Esophagus squamous epithelium (tissue), 5 donors: ENCODE measurements at places on chromosomes 7 and 10.
A peak's percentile ranks its signal among the peaks of the same experiment; 100 is the strongest.

DNA sequence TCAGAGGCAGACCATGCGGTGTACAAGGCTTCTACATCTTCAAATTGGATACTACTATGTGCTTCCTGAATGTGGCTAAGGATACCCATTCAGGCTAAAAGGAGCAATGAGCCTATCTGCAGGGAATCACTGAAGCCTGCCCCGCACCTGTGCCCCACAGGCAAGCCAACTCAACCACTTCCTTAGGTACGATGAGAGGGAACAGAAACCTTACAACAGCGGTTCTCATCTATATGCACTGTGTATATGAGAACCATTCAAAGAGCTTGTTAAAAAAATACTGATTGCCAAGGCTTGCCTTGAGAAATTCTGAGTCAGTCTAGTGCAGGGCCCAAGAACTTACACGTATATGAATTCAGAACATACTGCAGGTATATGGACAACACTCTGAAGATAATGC, 679.6 kb downstream of the PARD3 start:
- H3K4me1 ChIP-seq, result no peaks in the 10 kb centered on the region
- no peak overlapping the region for H3K27ac ChIP-seq
- no peak for DNase-seq
- H3K36me3 ChIP-seq, result no peaks in the 10 kb centered on the region
- no peaks in the 10 kb centered on the region for H3K27me3 ChIP-seq

DNA sequence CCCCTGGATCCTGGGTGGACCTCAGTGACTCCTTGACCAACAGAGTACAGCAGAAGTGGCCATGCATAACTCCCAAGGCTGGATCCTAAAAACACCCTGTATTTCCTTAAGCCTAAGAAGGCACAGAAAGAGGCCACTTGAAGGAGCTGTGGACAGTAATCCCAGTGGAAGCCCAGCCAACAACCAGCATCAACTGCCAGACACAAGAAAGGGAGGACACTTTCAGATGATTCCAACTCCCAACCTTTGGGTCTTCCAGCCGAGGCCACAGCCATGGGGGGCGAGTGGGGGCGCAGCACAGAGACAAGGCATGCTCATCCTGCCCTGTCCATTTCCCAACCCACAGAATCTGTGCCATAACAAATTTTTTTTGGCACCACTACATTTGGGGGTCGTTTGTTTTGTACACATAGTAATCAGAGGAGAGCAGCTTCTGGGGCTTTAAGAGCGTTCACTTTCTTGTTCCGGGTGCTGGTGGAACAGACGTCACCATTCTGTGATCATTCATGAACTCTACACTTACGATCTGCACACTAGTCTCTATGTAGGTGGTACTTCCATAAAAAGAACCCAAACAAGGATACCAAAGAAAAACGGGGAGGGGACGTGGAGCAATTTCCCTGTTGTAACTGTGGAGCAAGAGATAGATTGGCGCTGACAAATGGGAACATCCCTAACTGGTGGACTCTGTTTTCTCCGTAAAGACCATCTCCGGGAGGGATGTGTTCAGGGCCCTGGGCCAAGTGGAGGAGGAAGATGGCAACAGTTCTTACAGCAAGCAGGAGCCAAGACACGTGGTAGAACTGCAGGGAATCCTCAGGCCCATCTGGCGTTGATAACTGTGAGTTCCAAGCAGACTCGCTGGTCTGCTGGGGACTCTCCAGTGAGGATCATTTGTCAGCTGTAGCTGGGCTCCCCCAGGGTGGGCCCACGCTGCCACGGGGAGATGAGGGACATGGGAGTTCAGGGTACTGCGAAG, 6.0 kb upstream of the SLC29A3 start:
- DNase-seq, result no peak
- H3K27me3 ChIP-seq, result no peaks in the 10 kb centered on the region
- H3K36me3 ChIP-seq, result no peaks in the 10 kb centered on the region
- H3K4me1 ChIP-seq, result peaks cover 15% of the 10 kb centered on the region
- H3K4me3 ChIP-seq, result peak overlapping the region; percentile 20

DNA sequence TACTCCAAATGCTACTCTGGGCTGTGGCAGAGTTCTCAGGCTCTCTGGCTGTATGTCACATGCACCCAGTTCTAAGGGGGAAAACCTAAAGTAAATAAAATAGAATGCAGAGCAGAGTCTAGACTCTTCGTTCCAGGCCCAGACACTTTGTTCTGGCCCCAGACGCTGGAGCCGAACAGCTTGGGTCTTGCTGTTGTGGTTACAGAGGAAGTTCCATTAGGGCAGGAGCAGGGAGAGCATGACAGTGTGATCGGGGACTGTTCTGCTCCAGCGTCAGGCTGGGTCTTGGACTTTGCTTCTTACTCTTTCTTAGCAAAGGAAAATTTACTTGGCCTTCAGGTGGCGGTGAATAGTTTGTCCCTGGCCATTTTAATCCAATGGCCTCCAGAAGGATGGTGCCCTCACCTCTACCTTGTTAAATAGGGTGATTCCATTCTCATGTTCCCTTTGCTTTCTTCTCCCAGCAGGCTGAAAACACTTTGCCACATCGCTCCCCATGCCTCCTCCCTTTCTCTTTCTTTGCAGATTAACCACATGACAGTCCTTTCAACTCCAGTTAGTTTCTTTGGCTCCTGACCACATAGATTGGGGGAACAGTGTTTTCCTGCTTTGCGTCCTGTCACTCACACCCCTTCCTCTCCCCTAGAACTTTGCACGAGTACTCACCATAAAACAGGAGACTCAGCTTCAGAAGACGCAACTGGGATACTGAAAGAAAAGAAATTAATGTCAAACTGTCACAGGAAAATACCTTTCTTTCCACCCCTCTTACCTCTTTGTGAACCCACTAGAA, 730.8 kb downstream of the SUGCT start:
- H3K4me3 ChIP-seq, result no peak overlapping the region
- H3K4me1 ChIP-seq, result peaks cover under 1% of the 10 kb centered on the region
- DNase-seq, result no peak
- no peaks in the 10 kb centered on the region for H3K36me3 ChIP-seq

DNA sequence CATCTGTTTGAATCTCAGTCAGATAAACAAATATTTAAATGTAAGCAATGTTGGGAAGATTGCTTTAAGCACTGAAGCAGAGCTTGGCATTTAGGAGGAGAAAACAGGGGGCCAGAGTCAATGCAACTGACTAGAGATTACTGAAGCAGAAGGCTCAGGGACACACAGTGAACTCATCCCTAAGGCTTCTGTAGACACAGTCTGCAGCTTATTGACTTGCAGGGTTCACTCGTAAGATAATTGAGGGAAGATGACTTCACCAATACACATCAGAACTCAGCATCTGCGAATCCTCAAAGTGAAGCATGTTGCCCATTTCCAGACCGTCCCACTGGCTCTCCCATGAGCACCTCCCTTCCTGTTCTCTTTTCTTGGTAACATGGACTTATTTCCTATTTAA, 363.4 kb upstream of the PFKP start:
- H3K4me3 ChIP-seq, result no peak overlapping the region

DNA sequence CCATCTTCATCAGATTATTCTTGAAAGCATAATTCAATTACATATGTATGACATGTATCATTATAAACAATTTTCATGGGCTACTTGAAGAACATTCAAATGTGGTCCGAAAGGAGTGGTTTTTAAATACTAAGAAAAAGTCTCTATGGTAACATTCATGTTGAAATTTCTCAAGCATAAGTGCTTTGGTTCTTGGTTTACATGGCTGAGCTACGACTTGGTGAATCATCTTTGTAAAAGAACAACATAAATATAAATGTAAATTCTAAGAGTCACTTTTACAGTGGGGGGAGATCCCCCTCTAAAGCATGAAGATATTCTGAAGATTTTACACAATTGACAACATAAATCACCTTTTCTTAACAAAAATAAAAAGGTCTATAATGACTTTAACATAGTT, 118.6 kb downstream of the MAGI2 start:
- H3K4me1 ChIP-seq, result no peaks in the 10 kb centered on the region
- DNase-seq, result no peak
- H3K27ac ChIP-seq, result no peak overlapping the region
- H3K4me3 ChIP-seq, result no peak overlapping the region
- no peaks in the 10 kb centered on the region for H3K27me3 ChIP-seq

GRCh38 chr10:127993056-127993690, 86.3 kb downstream of the PTPRE start:
- no peaks in the 10 kb centered on the region for H3K36me3 ChIP-seq
- DNase-seq, result no peak
- H3K27ac ChIP-seq, result no peak overlapping the region
- H3K4me1 ChIP-seq, result peaks cover 4% of the 10 kb centered on the region
- peaks cover 51% of the 10 kb centered on the region for H3K27me3 ChIP-seq

DNA sequence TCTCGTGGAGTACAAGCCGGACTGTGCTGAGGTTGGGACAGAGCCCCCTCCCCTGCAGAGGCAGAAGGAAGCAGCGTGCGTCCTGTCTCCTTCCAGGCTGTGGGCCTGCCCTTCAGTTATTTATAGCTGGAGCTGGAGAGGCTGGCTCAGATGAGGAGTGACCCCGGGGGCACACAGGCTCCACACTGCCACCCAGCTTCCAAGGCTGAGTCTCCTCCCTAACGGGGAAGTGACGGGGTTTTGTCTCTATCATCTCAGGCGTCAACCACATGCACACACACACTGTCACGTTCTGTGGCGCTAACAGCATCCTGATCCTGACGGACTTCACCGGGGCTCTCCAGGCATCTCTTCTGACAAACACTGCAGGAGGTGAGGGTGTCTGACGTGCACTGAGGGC, 25.4 kb downstream of the AMZ1 start:
- H3K36me3 ChIP-seq, result no peaks in the 10 kb centered on the region
- no peak for DNase-seq
- no peaks in the 10 kb centered on the region for H3K27me3 ChIP-seq
- H3K4me1 ChIP-seq, result peaks cover 10% of the 10 kb centered on the region
- no peak overlapping the region for H3K4me3 ChIP-seq

DNA sequence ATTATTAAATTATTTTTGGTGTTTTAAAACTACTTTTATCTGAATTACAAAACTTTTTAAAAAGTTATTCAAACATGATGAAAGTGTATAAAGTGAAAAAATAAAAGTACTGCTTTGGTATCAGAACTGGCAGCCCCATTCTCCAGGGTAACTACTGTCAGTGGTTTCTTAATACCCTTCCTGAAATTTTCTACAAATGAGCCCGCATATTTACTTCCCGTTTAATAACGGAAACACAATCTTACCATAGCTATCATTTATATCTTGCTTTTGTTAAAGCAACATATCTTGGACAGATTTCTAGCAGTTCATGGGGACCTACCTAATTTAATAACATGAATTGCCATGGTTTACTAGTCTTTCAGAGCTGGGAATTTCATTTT, 249.9 kb downstream of the RNLS start:
- no peak overlapping the region for H3K27ac ChIP-seq
- H3K36me3 ChIP-seq, result no peaks in the 10 kb centered on the region
- H3K4me3 ChIP-seq, result no peak overlapping the region
- DNase-seq, result no peak
- no peaks in the 10 kb centered on the region for H3K27me3 ChIP-seq

DNA sequence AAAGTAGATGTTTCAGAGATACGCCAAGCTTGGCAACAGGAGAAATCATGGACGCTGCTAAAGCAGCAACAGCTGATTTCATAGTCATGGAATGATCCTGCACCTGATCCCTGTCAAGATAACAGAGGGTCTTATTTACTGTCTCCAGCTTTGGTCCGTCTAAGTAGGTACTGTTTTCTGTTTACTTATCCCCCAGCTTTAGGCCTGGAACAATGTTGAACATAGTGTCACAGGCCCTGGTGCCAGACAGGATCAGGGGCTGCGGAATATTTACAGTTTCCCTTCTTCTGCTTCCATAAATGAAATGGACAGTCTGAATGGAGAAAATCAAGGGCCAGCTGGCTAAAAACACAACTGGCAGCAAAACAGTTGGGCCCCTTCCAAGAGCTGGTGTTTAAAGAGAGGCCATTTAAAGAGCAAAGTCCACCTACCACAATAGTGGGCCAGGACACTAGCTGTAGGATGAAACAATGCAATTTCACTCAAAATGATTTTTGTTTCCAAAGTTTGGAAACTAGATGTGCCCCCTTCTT, 2.9 kb downstream of the GPR37 start:
- H3K27ac ChIP-seq, result peak overlapping the region; percentile 5
- peaks cover 4% of the 10 kb centered on the region for H3K36me3 ChIP-seq
- H3K27me3 ChIP-seq, result no peaks in the 10 kb centered on the region
- DNase-seq, result no peak

GRCh38 chr10:103660364-103661197, 167.1 kb downstream of the NEURL1 start:
- H3K4me1 ChIP-seq, result peaks cover 41% of the 10 kb centered on the region
- no peak for DNase-seq
- H3K27me3 ChIP-seq, result no peaks in the 10 kb centered on the region

- peaks cover 14% of the 10 kb centered on the region for H3K4me1 ChIP-seq
- peak overlapping the region; percentile 43 for H3K27ac ChIP-seq
- no peak overlapping the region for H3K4me3 ChIP-seq
These were observed 53.9 kb downstream of the CUBN start for GRCh38 chr10:17075533-17076359.

- H3K36me3 ChIP-seq, result no peaks in the 10 kb centered on the region
- DNase-seq, result no peak
- H3K27ac ChIP-seq, result no peak overlapping the region
- H3K4me1 ChIP-seq, result no peaks in the 10 kb centered on the region
- no peaks in the 10 kb centered on the region for H3K27me3 ChIP-seq
These were observed 26.6 kb downstream of the COL13A1 start for GRCh38 chr10:69828144-69828870.

GRCh38 chr7:102991540-102992214, 78.9 kb downstream of the LRRC17 start:
- peaks cover 34% of the 10 kb centered on the region for H3K4me1 ChIP-seq
- DNase-seq, result no peak
- H3K4me3 ChIP-seq, result no peak overlapping the region
- H3K27ac ChIP-seq, result no peak overlapping the region

DNA sequence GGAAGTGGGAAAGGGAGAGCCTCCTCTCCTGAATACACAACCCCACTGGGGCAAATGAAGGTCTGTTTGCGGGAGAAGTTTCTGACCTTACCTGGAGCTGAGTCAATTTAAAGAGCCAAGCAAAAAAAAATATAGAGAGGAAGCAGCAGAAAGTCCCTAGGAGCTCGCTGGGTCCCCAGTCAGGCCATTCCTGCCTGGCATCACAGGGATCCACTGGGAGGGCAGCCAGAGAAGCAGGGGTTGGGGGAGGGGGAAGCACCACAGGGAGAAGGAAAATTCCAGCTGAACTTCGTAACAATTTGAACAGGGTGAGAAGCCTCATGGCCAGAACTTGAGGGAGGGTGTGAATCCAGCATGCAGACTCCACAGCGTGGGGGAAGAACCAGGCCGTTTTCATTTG, 298.7 kb downstream of the LRRTM3 start:
- no peak for DNase-seq
- no peak overlapping the region for H3K27ac ChIP-seq
- no peaks in the 10 kb centered on the region for H3K36me3 ChIP-seq
- no peaks in the 10 kb centered on the region for H3K4me1 ChIP-seq

- no peaks in the 10 kb centered on the region for H3K27me3 ChIP-seq
- DNase-seq, result no peak
- no peaks in the 10 kb centered on the region for H3K4me1 ChIP-seq
- no peaks in the 10 kb centered on the region for H3K36me3 ChIP-seq
- H3K27ac ChIP-seq, result no peak overlapping the region
These were observed 13.0 kb downstream of the DPY19L1 start for GRCh38 chr7:35024298-35024697.

- H3K27me3 ChIP-seq, result peaks cover 61% of the 10 kb centered on the region
- no peak for DNase-seq
- no peaks in the 10 kb centered on the region for H3K36me3 ChIP-seq
- H3K4me3 ChIP-seq, result no peak overlapping the region
These were observed 12.1 kb upstream of the PDGFA start for GRCh38 chr7:531777-532176.

GRCh38 chr10:6097063-6097462, 8.2 kb downstream of the RBM17 start:
- H3K36me3 ChIP-seq, result peaks cover 2% of the 10 kb centered on the region
- no peaks in the 10 kb centered on the region for H3K4me1 ChIP-seq
- no peak overlapping the region for H3K27ac ChIP-seq
- no peak overlapping the region for H3K4me3 ChIP-seq
